ENCODE measurements at places on chromosomes 7 and 10.
A peak's percentile ranks its signal among the peaks of the same experiment; 100 is the strongest.

DNA sequence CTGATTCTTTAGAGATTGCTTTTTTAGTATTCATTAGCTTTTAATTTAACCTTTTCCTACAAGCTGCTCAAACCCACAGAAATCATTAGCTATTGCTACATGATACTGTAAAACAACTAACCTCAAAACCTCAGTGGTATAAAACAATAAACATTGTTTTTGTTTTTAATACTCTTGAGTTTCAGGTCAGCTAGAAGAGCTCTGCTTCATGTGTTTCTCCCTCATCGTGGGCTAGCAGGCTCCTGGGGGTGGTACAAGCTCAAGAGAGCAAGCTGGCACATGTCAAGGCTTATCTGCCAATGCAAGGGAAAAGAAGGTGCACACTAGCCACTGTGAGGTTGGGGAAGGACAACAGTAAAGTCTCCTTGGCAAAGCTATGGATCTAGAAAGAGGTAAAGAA is 232.9 kb upstream of the PHF14 start:
- H3K36me3 ChIP-seq = no peaks in the 10 kb centered on the region
- H3K27me3 ChIP-seq = peaks cover 1% of the 10 kb centered on the region
- DNase-seq = no peak
- H3K4me1 ChIP-seq = no peaks in the 10 kb centered on the region
- no peak overlapping the region for H3K4me3 ChIP-seq

- no peaks in the 10 kb centered on the region for H3K27me3 ChIP-seq
- no peak overlapping the region for H3K4me3 ChIP-seq
- no peak for DNase-seq
- no peaks in the 10 kb centered on the region for H3K36me3 ChIP-seq
- no peaks in the 10 kb centered on the region for H3K4me1 ChIP-seq
- no peak overlapping the region for H3K27ac ChIP-seq
Measured at GRCh38 chr10:126216632-126216961, 171.7 kb downstream of the ADAM12 start.

DNA sequence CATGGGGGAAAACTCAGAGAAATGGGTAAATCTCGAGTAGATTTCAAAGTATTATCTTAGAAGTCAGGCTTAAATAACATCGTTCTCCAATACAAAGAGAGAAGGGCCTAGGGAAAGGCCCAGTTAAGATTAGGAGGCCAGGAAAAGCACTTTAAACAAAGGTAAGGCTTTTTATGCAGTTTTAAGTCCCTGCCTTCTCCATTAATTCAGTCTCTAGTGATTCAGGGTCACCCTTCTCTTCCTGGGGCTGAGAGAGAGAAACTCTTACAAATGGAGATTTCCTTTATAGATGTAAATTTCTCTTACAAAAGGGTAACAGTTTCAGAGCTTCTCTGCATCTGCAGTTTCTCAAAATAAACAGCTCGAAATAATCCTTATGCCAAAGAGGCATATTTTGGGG is 179.3 kb downstream of the HECW1 start:
- H3K4me3 ChIP-seq = no peak overlapping the region
- H3K27me3 ChIP-seq = no peaks in the 10 kb centered on the region
- DNase-seq = no peak
- H3K36me3 ChIP-seq = peaks cover 8% of the 10 kb centered on the region
- no peak overlapping the region for H3K27ac ChIP-seq
- peaks cover 14% of the 10 kb centered on the region for H3K4me1 ChIP-seq

DNA sequence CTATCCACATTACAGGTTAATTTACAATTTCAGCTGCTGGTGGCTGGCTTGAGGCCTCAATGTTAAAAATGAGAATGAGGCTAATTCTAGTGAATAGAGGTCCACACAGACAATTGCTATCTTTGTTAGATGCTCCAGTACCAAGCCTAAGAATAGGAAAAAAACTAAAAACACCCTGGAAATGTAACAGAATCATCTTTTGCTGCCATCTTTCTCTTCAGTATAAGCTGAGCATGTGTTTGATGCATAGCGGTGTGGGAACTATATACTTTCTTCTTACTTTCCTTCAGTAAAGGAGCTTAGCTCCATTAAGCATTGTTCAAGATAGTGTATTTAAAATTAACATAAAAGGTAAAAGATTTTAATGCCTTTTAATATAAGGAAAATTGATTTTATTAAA is 5.6 kb downstream of the TMEM229A start:
- H3K36me3 ChIP-seq = peaks cover 4% of the 10 kb centered on the region
- peaks cover 6% of the 10 kb centered on the region for H3K4me1 ChIP-seq
- H3K27ac ChIP-seq = no peak overlapping the region
- H3K27me3 ChIP-seq = peaks cover 5% of the 10 kb centered on the region

DNA sequence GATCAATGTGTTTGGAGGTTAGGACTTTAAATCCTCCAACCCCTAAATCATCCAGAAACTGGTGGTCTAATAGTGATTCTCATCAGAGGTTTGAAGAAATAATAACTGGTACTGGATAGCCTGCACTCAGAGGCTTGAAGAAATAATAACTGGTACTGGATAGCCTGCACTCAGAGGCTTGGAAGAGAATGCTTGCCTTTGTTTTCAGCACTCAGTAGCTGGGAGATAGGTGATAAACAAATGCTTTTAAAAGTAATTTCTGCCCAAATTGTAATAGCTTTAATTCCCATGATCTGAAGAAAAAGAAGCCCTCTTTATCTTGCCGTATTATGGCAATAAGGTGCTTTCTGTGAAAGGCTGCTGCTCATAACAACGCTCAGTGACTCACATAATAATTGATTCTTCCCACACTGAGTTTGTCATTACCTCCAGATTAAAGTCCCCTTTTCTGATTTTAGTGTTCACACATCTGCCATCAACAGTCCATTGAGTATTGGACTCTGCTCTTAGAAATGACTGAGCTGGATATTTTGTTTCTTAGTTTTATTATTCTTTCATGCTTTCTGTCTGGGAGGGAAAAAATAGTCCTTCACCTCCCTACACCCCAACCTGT is 112.3 kb upstream of the PHYHIPL start:
- no peak overlapping the region for H3K27ac ChIP-seq
- H3K36me3 ChIP-seq = no peaks in the 10 kb centered on the region
- no peak for DNase-seq
- no peak overlapping the region for H3K4me3 ChIP-seq

GRCh38 chr10:112619556-112619955 is 172.5 kb downstream of the VTI1A start:
- H3K4me3 ChIP-seq = no peak overlapping the region
- H3K4me1 ChIP-seq = no peaks in the 10 kb centered on the region
- DNase-seq = no peak
- no peak overlapping the region for H3K27ac ChIP-seq
- no peaks in the 10 kb centered on the region for H3K27me3 ChIP-seq

DNA sequence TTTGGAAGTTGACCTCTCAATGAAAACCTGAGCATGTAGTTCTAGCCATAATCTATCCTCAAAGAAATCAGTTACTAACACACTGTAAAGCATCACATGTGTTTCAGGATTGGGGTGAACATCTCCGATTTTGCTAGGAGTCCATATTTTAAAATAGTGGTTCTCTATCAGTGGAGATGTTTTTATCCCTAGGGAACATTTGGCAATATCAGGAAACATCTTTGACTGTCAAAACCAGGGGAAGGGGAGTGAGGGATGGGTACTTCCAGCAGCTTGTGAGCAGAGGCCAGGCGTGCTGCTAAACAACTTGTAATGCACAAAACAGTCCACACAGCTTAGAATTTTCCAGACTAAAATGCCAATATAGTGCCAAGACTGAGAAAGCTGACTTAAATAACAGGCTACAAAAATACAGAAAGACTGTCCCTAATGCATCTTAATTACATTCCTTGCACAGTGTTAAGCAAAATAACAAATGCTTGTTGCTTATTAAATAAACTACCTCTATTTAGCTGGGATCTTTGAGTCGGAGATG is 120.9 kb downstream of the CRPPA start:
- no peak overlapping the region for H3K27ac ChIP-seq
- H3K4me1 ChIP-seq = peaks cover 22% of the 10 kb centered on the region
- no peak for DNase-seq
- H3K36me3 ChIP-seq = no peaks in the 10 kb centered on the region
- H3K4me3 ChIP-seq = no peak overlapping the region
- no peaks in the 10 kb centered on the region for H3K27me3 ChIP-seq

DNA sequence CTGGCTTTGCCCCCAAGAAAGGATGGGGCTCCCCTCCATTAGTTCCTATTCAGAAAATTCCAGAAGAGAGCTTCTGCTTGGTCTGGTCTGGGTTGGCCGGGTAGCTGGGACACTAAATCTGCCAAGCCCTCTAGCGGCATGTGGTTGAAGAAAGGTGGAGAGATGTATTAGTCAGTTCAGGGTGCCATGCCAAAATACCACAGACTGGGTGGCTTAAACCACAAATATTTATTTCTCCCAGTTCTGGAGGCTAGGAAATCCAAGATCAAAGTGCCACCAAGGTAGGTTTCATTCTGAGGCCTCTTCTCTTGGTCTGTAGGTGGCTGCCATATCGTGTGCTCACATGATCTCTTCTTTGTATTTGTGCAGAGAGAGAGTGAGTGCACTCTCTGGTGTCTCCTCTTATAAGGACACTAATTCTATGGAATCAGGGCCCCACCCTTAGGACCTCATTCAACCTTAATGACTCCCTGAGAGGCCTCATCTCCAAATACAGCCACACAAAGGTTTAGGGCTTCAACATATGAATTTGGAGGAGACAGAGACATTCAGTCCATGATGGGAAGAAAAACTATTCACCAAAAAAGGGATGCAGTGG is 38.7 kb upstream of the MTPAP start:
- peaks cover 4% of the 10 kb centered on the region for H3K27me3 ChIP-seq
- no peaks in the 10 kb centered on the region for H3K36me3 ChIP-seq
- peaks cover 4% of the 10 kb centered on the region for H3K4me1 ChIP-seq
- H3K27ac ChIP-seq = no peak overlapping the region
- H3K4me3 ChIP-seq = no peak overlapping the region

GRCh38 chr10:14219411-14219810 is 111.3 kb downstream of the FRMD4A start:
- no peak for DNase-seq
- H3K36me3 ChIP-seq = no peaks in the 10 kb centered on the region
- peaks cover 4% of the 10 kb centered on the region for H3K4me1 ChIP-seq
- H3K27ac ChIP-seq = no peak overlapping the region

GRCh38 chr10:98509745-98510144 is 63.0 kb upstream of the HPS1 start:
- DNase-seq = no peak
- H3K4me1 ChIP-seq = no peaks in the 10 kb centered on the region
- no peak overlapping the region for H3K27ac ChIP-seq
- H3K36me3 ChIP-seq = no peaks in the 10 kb centered on the region

GRCh38 chr10:125079091-125079600 is 81.2 kb downstream of the CTBP2 start:
- peaks cover 20% of the 10 kb centered on the region for H3K36me3 ChIP-seq
- no peak for DNase-seq
- H3K27me3 ChIP-seq = peaks cover 7% of the 10 kb centered on the region
- peaks cover 28% of the 10 kb centered on the region for H3K4me1 ChIP-seq
- H3K4me3 ChIP-seq = no peak overlapping the region
- H3K27ac ChIP-seq = peak overlapping the region; percentile 19

GRCh38 chr7:153515359-153515758 is 536.8 kb upstream of the DPP6 start:
- H3K4me3 ChIP-seq = no peak overlapping the region
- peaks cover 7% of the 10 kb centered on the region for H3K27me3 ChIP-seq
- DNase-seq = no peak
- no peaks in the 10 kb centered on the region for H3K4me1 ChIP-seq

- H3K4me1 ChIP-seq = peaks cover 5% of the 10 kb centered on the region
- DNase-seq = no peak
- no peak overlapping the region for H3K27ac ChIP-seq
Measured at GRCh38 chr10:129870961-129871621, 93.0 kb downstream of the EBF3 start.

GRCh38 chr7:108497082-108497725 is 28.7 kb downstream of the PNPLA8 start:
- peak overlapping the region; percentile 37 for H3K27ac ChIP-seq
- no peaks in the 10 kb centered on the region for H3K4me1 ChIP-seq
- no peaks in the 10 kb centered on the region for H3K36me3 ChIP-seq
- H3K27me3 ChIP-seq = no peaks in the 10 kb centered on the region

- DNase-seq = no peak
- H3K27ac ChIP-seq = no peak overlapping the region
- H3K27me3 ChIP-seq = peaks cover 12% of the 10 kb centered on the region
- peaks cover 15% of the 10 kb centered on the region for H3K4me1 ChIP-seq
Measured at GRCh38 chr10:1284076-1284475, 227.9 kb downstream of the WDR37 start.

DNA sequence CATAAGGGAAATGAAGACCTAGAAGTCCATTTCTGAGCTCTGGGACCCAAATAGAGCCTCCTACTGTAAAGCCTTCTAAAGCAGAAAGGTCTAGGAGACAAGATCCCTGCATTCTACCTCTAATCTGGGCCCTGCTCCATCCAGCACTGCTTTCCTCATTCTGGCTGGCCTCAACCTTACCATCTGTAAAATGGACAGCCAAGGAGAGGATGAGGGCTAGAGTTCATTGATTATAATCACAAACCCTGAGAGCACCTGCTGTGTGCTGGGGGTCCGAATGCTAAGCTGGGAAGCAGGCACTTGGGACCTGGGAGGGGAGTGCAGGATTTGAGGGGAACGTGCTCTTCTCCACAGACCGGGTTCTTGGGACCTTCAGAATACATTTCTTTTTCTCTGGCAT is 454.0 kb upstream of the ZMIZ1 start:
- no peak for DNase-seq
- H3K4me3 ChIP-seq = no peak overlapping the region
- no peaks in the 10 kb centered on the region for H3K4me1 ChIP-seq
- no peak overlapping the region for H3K27ac ChIP-seq
- peaks cover 9% of the 10 kb centered on the region for H3K27me3 ChIP-seq
- no peaks in the 10 kb centered on the region for H3K36me3 ChIP-seq

- no peaks in the 10 kb centered on the region for H3K27me3 ChIP-seq
- H3K27ac ChIP-seq = no peak overlapping the region
- no peak overlapping the region for H3K4me3 ChIP-seq
- no peaks in the 10 kb centered on the region for H3K4me1 ChIP-seq
- DNase-seq = no peak
- no peaks in the 10 kb centered on the region for H3K36me3 ChIP-seq
Measured at GRCh38 chr10:14438057-14438456, 107.3 kb upstream of the FRMD4A start.

DNA sequence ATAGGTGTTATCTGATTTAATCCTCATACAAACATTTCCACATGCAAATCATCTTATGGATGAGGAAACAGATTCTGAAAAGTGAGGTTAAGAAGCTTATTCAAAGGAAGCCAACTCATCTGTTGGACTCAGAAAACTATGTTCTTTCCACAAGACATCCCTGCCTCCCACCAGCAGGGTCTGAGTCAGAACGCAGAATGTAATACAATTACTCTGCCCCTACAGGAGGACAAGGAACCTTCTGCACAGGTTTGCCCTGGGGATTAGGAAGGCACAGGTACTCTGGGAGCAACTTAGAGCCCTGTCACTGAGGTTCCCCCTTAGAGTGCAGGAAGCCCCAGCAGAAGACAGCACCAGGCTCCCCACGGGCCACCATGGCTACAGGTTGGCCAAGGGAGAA is 255.7 kb downstream of the TNS3 start:
- no peak overlapping the region for H3K4me3 ChIP-seq
- no peak for DNase-seq
- peaks cover 11% of the 10 kb centered on the region for H3K27me3 ChIP-seq

DNA sequence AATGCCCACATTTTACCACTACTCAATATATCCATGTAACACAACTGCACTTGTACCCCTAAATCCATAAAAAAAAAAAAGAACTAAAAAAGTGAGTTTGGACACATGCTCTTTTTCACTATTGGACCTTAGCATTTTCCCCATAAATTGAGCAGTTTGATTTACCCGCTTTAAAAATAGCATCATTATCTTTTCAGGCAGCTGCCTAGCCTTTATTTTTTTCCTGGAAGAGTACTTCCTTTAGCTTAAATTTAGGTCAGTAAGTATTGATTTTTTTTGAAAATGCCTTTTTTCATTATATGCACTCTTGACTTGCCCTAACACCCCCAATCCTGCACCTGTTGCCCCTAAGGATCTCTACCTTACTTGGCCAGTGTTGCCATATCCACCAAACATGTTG is 5.3 kb upstream of the NT5C3A start:
- no peak overlapping the region for H3K4me3 ChIP-seq
- no peak overlapping the region for H3K27ac ChIP-seq
- H3K4me1 ChIP-seq = peaks cover 9% of the 10 kb centered on the region
- H3K36me3 ChIP-seq = peaks cover 18% of the 10 kb centered on the region

Measured in endothelial cell (in vitro differentiated cells).